Adipocyte (in vitro differentiated cells): ENCODE measurements at places on chromosomes 1 and 21.

GRCh38 chr1:31183126-31183525, 56.6 kb downstream of the NKAIN1 start:
- DNase-seq = no peak

DNA sequence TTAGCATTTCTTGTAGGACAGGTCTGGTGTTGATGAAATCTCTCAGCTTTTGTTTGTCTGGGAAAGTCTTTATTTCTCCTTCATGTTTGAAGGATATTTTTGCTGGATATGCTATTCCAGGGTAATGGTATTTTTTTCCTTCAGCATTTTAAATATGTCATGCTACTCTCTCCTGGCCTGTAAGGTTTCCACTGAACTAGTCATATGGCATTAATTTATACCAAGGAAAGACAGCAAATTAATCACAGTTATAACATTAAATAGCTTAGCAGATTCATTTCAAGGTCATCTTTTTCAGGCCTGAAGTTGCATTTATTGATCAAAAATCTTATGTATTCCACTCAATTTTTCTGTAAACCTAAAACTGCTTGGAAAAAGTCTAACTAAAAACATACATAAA, 54.9 kb downstream of the AK5 start:
- no peak for DNase-seq

DNA sequence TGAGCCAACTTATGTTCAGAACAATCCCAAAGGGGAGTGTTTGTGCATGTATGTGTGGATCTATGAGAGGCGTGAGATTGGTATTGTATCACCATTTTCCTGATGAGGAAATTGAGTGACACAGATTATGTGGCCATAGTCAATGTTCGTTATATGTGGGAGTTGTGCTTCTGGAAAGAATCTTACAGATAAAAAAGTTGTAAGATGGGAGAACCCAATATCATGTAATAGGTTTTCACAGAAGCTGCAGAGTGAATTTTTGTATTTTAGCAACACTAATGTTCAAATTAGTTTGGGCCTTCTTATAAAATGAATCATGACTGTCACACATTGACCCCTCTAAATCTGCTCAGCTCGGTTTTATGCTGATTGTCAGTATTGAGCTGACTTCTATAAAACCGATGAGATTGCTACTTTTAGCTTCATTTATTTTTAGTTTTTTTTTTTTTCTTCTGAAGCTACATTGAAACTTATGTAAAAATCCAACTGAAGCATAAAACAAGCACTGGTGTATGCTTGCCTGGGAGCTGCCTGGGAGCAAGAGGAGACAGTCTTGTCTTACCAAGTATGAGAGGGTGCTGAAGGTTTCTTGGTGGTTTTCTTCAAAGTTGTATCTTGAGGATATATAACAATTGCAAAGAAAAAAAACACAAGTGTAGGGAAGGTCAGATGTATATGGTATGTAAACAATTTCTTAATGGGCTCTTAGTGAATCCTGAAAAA, 4.1 kb downstream of the RWDD3 start:
- peak; percentile 16 for DNase-seq

GRCh38 chr1:84020151-84020550, 21.2 kb upstream of the TTLL7 start:
- no peak for DNase-seq

GRCh38 chr21:24093032-24093431, 1514.2 kb downstream of the MRPL39 start:
- DNase-seq = no peak

DNA sequence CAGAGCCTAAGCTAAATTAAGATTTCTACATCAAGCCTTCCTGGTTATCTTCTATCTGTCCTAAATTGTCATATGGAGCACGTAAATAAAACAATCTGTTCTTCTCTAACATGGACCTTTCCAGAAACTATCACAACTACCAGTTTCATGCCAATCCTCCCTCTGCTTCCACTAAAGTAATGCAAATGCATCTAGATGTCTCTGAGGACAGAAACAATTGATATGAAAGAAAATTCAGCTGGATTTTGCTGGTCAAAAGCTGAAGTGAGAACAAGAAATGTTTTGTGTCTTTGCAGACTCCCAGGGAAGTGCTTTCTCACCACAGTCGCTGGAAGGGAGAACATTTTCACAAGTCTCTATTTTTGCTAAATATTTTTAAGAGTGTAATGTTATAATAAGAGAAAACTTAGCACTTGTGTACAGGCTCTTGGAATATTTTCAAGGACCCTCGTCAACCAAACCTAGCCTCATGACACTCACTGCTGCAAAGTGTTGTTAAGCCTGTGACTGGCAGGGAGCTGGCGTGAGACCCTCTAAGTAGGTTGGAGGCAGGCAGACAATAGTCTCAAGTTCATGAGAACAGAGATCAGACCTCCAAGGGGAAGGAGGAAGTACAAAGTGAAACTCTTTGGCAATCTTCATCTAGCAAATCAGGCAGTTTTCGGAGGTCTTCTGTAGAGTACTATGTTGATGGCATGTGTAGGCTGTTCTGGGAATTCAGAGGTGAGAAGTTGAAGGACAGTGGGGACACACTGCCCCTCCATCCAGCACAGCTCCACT, 38.8 kb downstream of the DNASE2B start:
- no peak for DNase-seq

DNA sequence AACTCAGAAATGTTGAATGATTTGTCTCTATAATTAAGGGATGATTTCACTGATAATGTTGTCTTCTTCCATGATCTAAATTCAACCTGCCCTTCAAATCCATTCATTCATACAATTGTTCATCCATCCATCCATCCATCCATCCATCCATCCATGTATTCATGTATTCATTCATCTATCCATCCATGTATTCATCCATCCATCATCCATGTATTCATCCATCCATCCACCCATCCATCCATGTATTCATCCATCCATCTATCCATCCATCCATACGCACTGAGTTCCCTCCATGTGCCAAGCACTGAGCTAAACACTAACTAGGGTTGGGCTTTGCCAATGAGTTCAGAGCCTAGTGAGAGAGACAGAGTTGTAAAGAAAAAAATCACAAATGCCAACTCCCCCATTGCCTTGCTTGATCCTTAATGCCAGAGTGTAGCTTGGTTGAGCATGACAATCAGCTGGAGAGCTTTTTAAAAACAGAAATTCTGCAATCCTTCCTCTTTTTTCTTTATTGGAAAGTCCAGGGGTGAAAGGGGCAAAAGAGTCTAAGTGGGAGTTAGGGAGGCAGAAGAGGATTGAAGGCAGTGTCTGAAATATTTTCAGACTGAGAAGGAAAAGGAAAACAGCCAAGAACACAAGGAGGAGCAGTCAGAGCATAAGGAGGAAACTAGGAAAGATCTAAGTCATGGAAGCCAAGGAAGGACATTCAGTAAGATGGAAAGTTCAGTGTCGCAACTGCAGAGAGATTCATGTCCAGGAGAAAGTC, 92.4 kb upstream of the ERG start:
- no peak for DNase-seq

DNA sequence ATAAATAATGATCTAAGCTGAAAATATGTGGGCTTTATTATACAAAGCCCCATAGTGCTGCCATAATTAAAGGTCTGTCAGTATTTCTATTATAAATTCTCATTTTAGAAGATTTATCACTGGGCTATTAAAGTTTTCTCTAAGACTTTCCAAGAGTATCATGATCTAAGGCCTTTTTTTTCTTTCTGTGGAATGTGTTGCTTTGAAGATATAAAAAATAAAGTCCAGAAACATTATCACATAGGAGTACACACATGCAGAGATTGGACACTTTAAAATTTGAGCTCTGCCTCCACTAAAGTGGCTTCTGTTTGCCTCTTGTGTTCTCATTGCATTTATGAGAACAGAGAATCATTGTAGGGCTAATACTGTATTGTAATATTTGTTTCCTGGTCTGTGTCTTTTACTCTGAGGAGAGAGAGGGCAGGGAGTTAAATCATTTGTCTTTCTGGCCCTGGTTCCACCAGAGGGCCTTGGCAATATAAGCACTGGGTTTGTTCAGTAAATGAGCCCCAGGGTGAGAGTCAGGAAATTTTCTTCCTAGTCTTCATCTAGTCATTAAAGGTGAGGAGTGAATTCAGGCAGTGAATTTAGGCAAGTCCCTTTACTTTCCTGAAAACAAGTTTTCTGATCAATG, 70.2 kb downstream of the NFIA start:
- DNase-seq = no peak

- peak; percentile 85 for DNase-seq
These were observed 16.3 kb upstream of the CDK18 start for GRCh38 chr1:205488074-205488723.

DNA sequence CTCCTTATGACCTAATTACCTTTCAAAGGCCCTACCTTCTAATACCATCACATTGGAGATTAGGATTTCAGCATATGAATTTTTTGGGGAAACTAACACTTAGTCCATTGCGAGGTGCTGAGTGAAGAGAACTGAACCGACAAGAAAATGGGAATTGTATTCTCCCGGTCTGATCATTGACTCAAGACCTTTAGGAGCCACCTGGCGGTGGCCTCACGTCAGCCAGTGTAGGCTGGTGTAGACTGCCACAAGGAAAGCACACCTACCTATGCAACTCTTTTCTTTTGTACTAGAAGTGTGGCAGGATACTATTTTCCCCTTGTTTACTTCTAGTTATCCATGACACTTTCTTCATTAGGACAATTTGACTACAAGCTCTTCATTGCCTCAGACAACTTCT, 333.5 kb upstream of the B3GALT2 start:
- DNase-seq = no peak

DNA sequence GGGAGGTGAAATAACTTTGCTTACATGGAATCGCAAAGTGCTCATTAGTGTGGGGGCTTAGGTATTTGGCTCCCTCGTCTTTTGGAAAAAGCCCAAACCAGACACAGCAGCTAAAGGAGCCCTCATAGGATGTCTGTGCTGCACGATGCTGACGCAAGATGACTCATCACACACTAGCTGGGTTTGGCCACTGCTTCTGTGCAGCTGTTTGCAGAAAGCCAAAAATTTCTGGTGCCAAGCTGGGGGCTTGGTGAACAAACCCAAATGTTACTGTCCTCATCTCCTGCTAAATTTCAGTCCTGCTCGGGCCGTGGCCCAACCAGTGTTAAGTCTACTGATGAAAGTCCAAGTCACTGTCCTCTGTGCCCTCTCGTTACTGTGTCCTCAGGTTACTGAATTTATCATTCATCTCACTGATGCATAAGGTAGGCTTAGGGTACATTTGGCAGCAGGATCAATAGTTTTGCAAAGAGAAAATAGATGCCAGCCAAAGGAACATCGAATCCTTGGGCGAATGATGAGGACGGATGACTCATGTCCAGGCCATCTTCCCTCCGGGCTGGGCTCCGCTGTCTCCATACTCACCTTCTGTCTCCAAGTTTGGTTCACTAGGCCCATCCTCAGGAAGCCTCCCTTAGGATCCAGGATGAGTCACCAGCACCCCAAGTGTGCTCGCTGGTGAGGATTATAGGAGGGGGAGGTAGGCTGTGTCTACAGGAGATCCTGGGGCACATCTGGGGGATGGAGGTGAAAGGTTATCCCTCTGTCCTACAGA, 177.7 kb downstream of the ADSS2 start:
- peak; percentile 89 for DNase-seq

DNA sequence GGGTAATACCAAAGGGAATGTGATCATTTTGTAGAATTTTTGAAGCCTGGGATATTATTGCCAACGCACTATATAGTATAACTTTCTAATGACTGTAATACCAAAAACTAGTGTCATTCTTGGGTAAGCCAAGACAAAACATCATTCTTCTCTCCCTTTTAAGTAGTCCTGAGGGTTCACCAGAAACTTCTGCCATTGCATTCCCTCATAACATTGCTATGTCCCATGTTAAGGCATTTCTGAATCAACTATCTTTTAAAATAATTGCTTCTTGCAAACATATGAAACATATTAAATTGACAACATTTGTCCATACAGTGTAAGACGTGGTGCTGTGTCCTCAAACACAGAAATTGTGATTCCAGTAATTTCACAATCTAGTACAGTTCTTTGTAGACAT, 29.9 kb upstream of the C1orf21 start:
- DNase-seq = no peak

DNA sequence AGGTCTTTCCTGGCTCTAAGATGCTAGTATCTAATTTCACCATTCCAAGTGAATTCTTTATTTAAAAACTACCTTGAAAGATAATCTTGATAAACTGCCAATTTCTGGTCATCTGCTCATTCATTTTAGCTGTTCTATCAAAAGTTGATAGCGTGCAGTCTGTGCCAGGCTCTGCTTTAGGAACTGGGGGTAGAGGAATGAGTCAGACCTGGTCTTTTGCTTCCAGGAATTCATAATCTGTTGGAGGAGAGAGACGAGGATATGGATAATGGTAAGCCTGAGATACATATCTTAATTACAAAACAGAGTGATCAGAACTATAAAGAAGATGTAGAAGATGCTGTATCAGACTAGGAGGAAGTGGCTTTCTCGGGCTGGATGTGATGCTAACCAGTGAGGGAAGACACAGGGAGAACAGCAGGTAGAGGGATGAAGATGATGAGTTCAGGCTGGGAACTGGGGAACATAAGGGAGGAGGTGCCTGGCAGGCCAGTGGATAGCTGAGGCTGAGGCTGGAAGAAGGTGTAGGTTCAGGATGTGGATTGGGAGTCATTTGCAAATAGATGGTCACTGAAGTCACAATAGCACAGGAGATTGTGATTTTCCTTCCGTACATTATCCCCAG, 12.3 kb upstream of the PHC2 start:
- DNase-seq = no peak

DNA sequence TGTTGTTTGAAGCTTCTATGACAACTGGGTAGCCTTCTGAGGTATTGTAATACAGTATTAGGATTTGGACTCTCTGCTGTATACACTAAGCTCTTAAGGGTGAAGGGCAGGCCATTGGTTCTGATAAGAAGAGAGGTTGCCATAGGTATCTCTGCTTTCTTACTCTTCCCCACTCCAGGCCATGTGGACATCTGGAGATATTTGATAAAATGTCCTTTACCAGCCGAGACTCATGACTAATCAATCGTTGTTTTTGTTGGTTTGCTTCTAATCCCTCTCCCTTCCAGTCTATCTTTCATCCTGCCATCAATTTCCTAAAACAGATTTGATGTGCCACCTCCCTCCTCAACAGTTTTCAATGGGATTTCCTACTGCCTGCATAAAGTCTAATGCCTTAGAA, 64.6 kb upstream of the WDR26 start:
- DNase-seq = no peak

GRCh38 chr1:56331207-56331891, 248.0 kb downstream of the PLPP3 start:
- DNase-seq = peak; percentile 7

DNA sequence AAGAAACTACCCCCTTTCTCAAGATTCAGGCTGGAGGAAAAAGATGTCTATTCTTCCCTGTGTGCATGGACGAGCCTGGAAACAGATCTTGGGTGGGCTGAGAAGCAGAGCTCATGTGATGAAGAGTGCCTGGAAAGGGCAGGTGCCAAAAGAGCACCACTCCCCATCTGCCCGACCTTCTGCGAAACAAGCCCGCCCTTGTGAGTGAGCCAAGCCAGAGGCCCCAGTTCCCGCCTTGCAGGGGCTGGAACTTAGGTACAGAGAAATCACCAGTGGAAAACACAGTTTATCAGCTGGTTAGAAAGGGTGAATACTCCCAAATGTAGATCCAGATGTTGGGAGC, 26.7 kb upstream of the A3GALT2 start:
- peak; percentile 58 for DNase-seq

DNA sequence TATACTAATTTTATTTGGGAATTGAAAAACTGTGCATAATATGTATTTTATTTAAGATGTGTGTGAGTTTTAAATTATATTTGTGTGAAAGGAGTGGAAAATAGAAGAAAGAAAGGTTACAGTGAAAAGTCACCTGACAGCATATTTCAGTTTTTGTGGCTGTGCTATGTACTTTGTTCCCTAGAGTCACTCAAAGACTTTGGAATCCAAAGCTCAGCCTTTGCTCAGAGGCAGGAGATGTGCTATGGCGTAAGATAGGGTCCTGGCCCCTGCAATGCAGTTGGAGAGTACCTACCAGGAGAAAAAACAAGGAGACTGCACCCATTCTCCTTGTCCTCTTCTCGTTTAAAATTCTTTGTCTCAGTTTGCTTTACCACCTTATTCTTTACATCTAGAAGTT, 2.9 kb downstream of the CCDC30 start:
- DNase-seq = no peak
